ENCODE measurements at places on chromosomes 3 and 15.

- DNase-seq: no peak
Observed at GRCh38 chr15:44530653-44531052, 6.3 kb upstream of the EIF3J start.

DNA sequence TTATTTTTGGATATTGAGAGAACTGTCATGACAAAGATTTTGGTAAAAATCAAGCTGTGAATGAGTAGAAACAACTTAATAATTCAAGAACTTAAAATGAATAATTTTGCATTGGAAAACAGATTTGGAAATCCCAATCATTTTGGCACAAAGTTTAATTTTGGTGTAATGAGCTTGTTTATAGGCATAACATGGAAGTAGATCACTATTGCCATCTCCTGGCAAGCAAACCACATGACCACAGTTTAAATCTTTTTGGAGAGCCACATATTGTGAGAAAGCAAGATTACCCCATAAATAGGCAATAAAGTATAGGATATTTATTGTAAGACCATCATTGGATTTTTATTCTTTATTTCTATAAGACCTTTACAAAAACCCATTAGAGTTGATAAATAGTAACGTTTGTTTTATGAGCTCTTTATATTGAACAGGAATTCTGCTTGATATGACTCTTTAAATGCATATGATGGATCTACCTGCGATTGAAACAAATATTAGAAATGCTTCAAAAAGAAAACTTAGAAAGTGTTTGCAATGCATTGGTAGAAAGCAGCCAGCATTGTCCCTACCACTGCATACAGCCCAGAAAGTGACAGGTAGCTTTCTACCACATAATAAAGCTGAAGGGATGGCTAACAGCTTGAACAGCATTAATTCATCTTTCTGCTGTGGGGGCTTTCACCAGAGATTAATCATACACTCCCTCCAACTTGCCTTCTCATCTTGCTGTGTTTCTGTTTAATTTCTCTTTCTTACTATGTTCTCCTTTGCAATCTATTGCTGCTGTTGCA, 766.8 kb downstream of the TBL1XR1 start:
- peak; percentile 71 for DNase-seq

DNA sequence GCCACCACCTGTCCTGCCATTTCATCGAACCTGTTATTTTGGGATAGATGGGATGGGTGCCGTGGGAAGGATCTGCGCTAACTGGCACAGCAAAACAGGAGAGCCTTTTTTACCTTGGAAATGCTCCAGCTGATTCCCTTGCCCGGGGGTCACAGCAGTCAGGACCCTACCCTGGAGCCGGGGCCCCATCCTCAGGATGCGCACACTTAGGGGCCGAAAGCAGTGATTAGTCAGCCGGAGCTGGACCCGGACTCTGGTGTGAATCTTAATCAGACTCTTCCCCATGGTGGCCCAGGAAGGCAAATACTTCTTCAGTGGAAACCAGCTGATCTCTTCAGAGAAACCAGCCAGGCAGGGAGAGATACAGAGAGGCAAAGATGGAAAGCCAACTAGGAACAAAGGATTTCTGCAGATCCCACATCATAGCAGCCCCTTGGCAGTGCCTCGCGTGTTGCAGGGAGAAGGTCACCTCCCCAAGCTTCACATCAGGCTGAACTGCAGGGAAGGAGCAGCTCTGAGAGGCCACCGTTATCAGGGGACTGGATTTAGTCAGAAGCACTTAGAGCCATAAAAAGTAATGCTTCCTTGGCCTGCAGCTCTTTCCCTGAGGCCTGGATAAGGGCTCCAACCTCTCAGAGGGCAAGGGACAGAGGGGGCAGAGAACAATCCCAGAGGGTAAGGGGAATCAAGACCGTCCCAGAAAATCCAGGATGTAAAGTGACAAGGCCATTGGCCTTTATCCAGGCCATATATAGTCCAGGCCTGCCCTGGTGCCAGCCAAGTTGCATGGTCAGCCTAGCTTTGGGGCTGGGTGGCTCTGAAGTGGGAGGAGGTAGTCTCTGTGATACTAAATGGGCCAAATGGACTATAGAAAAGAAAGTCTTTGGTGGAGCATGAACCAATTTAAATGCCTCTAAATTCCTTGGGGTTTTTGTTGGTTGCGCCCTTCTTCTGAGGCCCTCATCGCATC, 52.9 kb downstream of the WDR76 start:
- DNase-seq: peak; percentile 14

DNA sequence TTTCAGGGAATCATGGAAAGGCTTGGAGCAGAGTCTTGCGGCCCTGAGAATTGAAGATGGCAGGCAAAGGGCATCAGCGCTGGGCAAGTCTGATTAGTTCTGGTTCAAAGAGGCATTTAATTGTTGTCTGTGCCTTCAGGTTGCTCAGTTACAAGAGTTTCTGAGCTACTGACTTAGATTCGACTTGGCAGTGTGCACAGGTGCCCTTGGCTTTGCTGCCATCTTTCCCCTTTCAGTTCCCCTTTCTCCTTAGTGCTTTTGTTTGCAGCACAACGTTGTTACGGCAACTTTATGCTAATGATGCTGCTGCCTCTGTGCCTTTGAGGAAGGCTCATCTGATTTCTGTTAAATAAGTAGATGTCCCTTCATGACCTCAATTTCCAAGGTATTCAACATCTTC, 12.5 kb downstream of the P2RY14 start:
- no peak for DNase-seq

DNA sequence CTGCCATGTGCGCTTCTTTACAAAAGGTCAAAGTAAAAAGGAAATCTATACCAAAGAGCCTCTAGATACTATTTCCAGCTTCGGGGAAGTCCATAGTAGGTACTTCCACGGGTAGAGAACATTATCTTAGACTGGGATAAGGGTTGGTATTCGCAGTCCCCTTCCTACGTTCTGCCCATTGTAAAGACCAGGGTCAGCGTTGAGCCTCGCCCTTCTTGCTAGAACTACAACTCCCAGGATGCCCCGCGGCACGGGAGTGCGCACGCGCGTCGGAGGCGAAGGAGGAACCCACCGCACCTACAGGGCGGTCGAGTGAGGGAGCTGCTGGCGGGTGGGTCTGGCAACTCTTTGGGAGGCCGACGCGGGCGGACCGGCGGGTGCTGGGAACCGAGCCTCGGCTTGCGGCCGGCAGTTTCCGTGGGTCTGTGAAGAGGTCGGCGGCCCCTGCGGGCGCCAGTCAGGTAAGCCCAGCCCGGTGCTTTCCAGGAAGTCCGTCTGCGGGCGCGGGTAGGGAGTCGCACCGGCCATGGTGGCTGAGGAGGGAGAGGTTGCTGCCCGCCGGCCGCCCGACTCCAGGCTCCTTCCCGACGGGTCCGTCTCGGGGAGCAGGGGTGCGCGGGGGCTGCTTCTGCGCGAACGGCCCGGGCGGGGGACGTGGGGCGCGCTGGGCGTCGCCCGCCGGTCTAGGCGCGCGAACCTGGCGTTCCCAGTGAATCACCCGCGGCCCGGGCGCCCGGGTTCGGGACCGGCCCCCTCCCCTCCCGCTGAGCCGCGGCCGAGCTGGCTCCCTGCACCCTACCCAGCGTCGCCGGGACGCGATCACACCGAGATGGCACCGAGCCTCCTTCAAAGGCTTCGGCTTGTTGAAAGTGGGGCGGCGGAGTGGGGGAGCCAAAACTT, at the start of gene TMOD3:
TMOD3 (plus strand) TSS at position 278 of the 900 bp plus-strand sequence. CDS start 33,232 bp downstream, outside the sequence.
- DNase-seq: peak; percentile 94

- DNase-seq: no peak
Observed at GRCh38 chr3:100075851-100076730, 38.2 kb downstream of the FILIP1L start.

DNA sequence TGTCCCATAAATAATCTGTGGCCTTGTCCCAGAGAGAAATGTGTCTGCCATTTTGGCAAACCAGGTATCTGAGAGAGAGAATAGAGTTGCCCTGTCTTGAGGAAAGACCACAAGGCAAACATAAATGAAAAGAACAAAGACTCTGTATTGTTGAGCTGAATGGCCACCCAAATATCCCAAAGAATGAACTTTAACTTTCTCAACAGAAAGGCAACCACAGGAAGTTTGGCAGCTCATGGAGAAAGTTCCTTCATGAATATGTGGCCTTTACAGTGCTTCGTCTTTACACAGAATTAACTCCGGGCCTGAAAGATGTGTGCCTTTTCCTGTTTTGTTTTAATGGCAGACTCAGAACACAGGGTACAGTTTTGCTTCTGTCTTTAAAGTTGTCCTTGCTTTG, 41.4 kb upstream of the THBS1 start:
- DNase-seq: no peak

DNA sequence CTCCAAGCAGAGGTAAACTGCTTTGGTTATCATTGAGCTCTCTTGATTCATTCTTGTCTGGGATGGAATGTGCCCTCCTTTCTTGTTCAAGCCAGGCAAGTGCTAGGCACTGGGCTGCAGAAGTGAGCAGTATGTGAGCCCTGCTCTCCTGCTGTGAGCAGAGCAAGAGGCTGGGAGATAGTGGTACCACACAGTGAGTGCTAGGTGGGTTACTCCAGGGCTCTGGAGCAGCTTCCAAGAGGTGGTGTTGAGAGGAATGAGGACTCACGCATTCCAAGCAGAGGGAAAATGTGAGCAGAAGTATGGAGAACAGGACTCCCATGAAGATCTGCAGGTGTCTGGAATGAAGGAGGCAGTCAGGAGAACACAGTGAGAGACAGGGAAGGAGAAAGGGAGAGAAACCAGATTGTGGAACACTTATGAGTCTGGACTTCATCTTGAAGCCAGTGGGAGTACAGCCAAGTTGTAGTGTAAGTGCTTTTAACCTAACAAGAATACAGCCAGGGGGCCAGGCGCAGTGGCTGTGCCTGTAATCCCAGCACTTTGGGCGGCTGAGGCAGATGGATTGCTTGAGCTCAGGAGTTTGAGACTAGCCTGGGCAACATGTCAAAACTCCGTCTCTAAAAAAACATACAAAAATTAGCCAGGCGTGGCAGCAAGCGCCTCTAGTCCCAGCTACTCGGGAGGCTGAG, 199.9 kb upstream of the CTDSPL start:
- no peak for DNase-seq

GRCh38 chr3:7000501-7000900, 139.6 kb downstream of the GRM7 start:
- no peak for DNase-seq

DNA sequence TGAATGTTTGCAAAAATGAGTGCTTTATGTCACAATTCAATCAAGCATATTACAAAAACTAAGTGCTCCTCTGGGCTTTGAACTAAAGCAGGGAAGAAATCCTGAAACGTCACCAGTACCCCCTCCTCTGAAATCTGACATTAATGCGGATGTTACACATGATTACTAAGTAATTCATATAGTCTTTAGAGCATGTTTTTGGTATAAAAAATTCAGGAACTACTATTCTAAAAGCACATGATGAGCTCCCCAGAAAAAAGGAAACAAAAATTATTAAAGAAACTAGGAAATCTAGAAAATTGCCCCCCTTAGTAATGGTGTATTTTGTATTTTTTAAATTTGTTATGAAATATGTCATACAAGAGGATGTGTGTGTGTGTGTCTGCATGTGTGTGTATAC, 87.7 kb downstream of the MYO5A start:
- no peak for DNase-seq

DNA sequence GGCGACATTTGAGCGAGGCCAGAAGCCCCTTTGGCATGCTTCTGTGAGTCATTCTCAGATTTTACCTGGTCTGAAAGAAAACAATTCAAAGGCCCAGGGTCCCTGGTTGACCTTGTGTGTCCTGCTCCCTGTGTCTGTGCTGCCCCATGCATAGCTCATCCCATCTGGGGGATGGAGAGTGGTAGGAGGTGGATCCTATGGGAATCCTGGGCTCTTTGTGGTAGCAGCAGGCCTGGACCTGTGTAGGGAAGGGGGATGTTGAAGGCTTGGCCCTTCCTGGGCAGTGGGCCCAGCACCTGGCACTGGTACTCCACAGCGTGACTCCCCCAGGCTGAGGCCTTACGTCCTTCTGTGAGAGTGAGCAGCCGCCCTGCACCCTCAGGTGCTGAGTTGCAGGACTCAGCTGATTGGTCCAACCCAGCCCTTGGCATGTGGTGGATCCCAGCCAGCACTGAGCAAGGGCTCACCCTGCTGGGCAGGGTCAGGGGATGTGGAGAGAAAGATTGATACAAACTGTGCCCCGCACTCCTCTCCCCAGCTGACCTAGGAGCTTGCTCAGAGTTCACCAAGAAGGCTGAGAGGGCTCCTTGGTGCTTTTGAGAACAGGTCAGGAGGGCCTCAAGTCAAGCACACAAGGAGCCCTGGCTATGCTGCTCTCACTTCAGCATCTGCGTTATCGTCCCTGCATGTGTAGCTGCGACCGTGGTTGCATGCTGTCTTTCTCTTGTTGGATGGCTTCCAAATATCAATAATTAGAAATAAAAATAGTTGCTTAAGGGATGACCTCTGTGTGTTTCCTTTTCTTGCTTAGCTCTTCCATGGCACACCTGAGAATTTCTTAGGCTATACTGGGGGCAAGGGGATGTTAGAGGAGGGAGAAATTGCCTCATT, 21.4 kb upstream of the JMJD7 start:
- no peak for DNase-seq

DNA sequence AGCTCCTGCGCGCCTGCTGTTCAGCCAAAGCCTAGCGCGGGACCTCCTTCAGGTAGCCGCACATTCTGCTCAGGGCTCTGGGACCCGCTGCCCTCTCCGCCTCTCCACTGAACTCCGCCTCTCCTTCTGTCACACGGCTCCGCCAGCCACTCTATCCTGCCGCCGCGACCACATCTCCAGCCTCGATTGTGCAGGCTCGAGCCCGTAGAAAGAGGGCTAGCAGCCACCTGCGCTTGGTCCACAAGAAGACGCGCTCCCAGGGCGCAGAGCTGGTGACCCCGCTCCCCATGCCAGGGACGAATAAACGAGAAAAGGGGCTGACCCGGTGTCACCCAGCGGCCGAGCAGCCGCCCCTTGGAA, 1.1 kb upstream of the VIPR1 start:
- DNase-seq: no peak

- peak; percentile 59 for DNase-seq
Observed at GRCh38 chr15:60115579-60116380, 111.7 kb downstream of the FOXB1 start.

GRCh38 chr3:70085613-70086012, 86.1 kb downstream of the SAMMSON start:
- DNase-seq: no peak

GRCh38 chr3:30704931-30705890, 98.8 kb downstream of the TGFBR2 start:
- no peak for DNase-seq

GRCh38 chr15:78090422-78091063, 1.8 kb upstream of the SH2D7 start:
- DNase-seq: no peak

GRCh38 chr3:189954733-189955665, 165.7 kb downstream of the P3H2 start:
- DNase-seq: peak; percentile 50

GRCh38 chr3:3589715-3590130, 209.5 kb upstream of the LRRN1 start:
- no peak for DNase-seq

All from cardiac fibroblast (primary cell).